ENCODE measurements at places on chromosomes 2 and 18.

DNA sequence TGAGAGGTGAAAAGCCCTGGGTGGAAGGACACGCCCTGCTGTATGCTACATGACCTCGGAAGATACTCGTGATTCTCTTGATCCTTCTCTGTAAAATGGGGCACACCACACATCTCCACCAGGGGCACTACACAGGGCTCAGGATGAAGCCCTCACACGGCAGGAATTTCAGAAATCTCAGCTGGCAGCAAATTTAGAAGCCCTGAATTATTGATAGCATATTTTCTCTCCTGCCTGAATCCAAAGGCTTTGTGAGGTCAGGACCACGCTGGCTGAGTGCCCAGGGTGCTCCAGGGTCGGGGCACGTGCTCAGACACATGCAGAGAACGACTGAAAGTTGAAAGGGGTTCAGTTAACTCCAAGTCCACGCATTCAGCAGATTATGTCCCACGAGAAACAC lies 42.1 kb upstream of the GALR1 start:
- DNase-seq = peak; percentile 16

GRCh38 chr2:71849607-71850305 lies 297.9 kb downstream of the CYP26B1 start:
- DNase-seq = no peak

GRCh38 chr2:105496271-105496670 lies 97.4 kb upstream of the FHL2 start:
- no peak for DNase-seq

DNA sequence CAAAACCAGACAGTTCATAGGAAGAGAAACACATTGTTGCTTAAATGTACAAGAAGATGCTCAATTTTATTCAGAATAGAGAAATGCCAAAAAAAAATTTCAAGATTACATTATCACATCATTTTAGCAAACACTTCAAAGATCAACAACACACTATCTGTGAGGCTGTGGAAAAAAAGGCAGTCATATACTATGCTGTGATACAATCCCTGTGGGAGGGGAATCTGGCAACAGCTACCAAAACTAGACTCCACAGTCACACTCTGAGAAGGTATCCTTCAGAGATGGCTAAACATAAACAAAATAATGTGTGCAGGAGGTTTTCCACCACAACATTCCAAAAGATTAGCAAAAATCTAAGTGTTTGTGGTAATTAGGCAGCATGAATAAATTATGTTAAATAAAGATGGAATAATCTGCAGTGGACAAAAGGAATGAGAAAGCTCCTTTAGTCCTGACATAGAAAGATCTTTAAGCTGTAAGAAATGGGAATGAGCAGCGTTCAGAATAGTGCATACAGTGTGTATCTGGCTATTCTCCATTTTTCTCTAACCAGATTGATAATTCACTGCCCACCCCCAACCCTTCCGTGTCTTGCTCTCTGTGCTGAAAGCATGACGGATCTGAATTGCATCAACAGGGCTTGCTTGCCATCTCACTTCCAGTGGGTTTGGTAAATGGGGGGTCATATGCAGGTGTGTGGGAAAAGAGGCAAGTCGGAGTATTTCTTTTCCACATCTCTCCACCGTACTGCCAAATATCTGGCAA lies 329.6 kb downstream of the MBD2 start:
- no peak for DNase-seq

DNA sequence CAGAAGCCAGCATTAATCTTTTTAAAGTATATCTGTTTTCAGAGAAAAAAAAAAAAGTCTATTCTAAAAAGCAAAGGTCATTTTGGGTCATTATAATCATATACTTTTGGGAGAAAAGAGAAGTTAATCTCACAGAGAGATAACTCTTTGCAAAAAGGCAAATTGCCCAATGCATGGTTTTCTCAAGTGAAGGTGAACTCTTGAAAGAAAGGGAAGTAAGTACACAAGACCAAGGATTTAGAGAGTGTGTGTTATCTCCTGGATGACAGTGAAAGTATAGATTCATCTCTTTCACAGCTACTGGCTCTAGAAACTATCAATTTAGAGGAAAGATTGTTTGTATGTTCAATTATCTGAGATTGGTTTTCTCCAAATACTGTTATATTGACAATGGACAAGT lies 151.4 kb downstream of the CD8B2 start:
- no peak for DNase-seq

- no peak for DNase-seq
Observed at GRCh38 chr2:141458351-141458750, 672.5 kb downstream of the LRP1B start.

GRCh38 chr2:66748939-66749338 lies 314.0 kb downstream of the MEIS1 start:
- DNase-seq = no peak

GRCh38 chr2:100208141-100208770 lies 65.9 kb upstream of the AFF3 start:
- no peak for DNase-seq

GRCh38 chr2:25833566-25833965 lies 44.7 kb downstream of the ASXL2 start:
- no peak for DNase-seq

- DNase-seq = no peak
Observed at GRCh38 chr18:68445668-68446426, 269.1 kb downstream of the TMX3 start.

DNA sequence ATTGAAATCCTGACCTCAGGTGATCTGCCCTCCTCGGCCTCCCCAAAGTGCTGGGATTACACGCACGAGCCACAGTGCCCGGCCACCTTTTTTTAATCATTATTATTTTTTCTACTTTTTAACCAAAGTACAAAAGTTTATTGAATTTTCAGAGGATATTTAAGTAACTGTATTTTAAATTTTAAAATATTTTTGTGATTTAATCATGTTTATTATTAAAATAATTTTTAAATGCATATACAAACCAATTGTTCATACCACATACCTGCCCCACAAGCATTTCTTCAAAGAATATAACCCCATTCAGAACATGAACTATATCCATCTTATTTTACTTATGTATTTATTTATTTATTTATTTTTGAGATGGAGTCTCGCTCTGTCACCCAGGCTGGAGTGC lies 163.6 kb upstream of the MAP2 start:
- no peak for DNase-seq

- no peak for DNase-seq
Observed at GRCh38 chr18:46299465-46300008, 195.4 kb downstream of the HAUS1 start.

DNA sequence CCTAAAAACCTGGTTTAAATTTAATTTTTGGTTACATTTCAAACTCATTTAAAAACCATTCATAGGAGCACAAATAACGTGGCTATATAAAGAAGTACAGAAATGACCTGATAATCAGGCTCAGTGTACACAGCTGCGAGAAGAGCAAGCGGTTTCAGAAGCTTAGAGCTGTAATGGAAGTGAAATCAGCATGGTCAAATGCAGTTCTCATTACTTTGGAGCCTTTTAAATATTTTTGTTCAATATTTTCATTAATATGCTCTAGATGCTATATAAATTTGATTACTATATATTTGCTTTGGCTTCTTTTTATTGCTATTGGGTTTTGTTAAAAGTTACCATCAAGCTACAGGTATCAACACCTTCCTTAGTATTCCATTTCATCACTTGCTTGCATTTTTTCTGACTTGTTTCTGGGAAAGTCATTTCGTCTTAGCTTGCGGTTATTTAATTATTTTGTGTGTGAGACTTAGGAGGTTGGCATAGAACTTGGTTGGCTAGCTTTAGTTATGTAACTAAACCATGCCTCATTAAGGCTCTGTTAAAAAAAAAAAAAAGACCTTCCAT lies 58.7 kb downstream of the AFTPH start:
- no peak for DNase-seq

DNA sequence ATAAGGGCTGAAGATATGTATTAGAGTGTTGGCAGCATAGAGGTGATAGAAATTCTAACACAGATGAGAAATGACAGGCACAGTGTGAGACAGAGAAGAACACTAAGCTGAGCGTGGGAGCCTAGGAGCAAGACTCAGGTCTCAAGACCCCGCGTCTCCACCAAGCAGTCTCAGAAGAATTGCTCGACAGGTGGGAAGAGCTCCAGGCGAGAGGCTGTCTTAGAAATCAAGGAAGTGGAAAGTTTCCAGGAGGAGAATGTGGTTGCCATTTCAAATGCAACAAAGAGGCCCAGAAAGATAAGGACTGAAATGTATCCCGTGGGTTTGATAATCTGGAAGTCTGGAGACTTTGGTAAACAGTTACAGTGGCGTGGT lies 31.5 kb upstream of the CAB39 start:
- no peak for DNase-seq

DNA sequence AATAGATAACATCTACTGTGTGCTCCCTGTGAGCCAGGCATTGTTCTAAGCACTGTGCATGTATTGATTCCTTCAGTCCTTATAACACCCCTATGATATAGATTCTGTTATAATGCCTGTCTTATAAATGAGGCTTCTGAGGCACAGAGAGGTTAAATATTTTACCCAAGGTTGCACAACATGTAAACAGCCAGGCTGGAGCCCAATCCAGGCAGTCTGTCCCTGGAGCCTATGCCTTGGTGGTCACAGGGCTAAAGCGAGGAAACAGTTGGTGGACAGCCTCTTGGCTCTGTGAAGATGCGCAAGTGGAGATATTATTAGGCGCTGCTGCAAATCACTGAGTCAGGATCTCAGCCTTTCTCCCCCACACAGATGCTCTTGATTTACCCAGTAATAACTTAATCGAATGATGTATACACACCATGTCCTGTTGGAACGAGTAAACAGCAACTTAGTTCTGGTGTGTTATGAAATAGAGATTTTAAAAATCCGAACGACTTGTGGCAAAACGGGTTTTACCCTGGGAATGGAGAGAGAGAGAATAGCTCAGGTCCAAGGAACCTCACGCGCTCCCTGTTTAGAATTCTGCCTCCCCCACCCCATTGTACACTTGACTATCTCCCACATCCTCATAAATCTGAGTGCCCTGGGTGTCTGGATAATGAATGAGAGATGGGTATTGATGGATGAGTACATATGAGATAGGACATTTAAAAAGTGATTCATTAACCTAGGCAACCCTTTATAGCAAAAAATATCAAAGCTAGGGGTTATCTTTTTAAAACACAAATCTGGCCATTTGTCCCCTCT lies 231.9 kb downstream of the BCL2 start:
- no peak for DNase-seq

- DNase-seq = no peak
Observed at GRCh38 chr2:212451786-212452231, 86.8 kb downstream of the ERBB4 start.

DNA sequence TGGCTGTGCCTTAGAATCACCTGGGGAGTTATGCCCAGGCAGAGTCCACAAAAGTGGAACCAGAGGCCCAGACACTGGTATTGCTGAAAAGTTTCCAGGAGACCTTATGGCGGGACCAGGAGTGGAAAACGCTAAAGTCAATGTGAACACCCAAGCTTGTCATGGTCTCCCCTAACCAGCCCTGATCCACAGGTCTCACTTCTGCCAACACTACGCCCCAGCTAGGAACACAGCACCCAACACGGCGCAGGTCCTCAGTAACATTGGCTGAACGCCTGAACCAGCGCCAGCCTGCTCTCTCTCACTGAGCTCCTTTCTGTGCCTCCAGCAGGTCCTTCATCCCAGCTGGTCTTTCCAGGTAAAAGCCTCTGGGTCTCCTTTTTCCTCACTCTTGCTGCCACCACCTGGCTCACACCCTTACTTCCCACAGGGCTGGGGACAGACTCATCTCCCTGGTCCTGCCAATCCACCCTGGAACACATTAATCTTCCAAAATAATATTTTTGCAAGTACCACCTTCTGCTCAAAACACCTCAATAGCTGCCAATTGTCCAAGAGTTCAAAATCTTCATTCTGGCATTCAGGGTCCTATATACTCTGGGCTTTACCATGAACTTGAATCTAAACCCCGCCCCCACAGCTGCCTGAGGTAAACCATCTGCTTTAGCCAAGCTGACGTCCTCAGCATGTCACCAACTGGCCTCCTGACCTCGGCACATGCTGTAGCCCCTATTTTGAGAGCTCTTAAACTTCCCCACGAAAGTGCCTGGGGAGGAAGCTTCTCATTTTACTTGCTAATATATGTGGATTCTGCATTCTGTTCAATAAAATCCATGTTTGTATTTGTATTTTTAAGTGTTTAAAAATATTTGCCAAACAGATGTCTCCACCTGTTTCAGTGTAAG lies 34.6 kb downstream of the ADCY3 start:
- no peak for DNase-seq

DNA sequence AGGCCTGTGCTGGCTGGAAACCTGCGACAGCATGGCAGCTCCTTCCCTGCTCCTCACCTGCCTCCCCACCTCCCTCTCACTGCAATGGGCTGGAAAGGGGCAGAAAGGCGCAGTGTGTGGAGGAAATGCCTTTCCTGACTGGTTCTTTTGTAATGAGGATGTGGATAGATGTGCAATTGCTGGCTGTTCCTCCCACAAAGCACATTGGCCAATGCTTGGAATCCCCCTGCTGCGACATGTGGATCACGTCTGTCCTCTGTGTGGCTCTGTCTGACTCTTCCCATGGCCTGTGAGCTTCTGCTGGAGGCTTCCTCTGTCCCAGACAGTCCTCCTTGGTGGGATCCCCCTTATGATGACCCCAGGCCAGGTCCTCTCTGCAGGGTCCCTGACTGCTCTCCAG lies 172.5 kb downstream of the NCK2 start:
- DNase-seq = no peak

DNA sequence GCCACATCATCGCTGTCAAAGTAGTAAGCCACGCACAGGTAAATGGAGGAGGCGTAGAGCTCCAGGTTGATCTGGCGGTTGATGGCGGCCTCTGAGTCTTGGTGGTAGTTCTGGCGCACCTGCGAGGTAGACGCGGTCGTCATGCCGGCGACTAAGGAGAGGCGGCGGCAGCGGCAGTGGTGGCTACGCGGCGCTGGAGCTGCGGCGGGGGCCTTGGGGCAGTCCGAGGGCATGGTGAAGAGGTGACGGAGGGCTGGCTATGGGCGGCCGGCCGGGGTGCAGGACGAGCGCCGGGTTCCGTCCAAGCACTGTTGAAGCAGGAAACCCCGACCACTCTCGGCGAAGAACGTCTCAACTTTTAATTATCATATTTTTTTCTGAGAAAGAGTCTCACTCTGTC lies 12.7 kb upstream of the ZNF513 start:
- DNase-seq = no peak

DNA sequence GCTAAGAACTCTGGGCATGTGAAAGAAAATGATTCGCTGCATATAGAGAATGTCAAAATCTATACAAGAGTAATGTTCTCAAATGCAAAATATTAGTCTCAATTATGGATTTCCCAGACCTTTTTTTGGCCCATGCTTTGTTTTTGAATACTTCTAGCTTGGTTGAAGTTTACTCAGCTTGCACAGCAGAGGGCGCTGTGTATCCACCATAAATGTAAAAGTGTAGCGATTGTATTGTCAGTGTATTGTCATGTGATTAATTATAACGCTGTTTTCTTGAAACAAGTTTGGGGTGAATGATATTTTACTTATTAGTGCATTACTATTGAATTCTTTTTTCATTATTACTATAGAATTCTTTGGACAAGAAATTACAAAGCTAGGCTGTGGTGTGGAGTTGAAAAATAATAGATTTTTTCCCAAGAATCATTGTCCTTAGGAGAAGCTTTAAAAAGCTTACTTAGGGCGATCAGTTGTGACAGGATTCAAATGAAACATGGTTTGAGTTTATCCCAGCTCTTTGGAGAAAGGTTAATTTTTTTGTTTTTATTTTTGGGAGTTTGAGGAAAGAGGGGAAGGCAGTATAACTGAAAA lies 98.3 kb downstream of the PIK3C3 start:
- DNase-seq = peak; percentile 7
